ENCODE measurements at places on chromosomes 6 and 20. TPM values are rescaled to one million over a fixed set of nuclear protein-coding genes. Genes with fewer than 3 reads are reported as not detected.

PIGT gene
- 41.4 TPM for total RNA-seq

DNA sequence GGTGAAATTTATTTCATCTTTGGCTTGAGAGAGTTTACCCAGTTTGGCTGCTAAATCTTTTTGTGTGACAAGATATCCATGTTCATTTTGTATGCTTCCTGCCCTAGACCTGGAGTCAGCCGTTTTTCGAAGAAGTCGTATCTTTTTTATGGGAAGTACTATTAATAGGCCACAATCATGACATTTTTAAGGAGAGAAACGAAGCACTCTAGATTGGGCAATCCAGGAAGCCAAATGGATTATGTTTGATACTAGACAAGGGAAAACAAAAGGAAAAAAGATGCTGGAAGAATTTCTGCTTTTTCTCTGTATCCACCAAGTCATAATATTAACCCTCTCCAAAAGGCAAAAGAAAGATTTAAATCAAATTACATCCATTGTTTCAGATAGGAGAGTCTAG lies 214.6 kb downstream of the HDGFL1 start:
- no peaks in the 10 kb centered on the region for H3K27me3 ChIP-seq
- H3K4me1 ChIP-seq, result no peaks in the 10 kb centered on the region
- no peak for DNase-seq
- H3K4me3 ChIP-seq, result no peak overlapping the region

DNA sequence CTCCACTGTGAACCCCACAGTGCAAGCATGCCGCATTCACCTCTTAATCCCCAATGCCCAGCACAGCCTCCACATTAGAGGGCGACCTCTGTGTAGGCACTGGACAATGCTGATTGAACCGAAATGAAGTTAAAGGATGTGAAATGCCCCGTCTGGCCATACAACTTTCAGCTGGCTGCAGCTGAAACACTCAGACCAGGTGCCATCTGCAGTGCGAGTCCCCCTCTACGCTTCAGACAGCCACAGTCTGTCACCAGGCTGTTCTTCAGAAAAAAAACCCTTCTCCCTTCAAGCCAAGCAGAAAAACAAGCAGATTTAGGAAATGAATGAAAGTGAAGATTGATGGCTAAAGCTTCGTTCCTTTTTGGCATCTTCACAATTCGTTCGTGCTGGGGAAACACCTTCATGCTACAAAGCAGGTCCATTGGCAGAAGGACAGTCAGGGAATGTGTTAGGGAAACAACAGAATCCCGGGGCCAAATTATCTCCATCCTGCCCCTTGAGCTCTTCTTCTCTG lies 44.7 kb downstream of the TNFAIP3 start:
- no peak overlapping the region for H3K4me3 ChIP-seq
- no peaks in the 10 kb centered on the region for H3K4me1 ChIP-seq
- H3K27me3 ChIP-seq, result no peaks in the 10 kb centered on the region
- no peak overlapping the region for H3K27ac ChIP-seq

ESR1 gene
- 0.28 TPM for total RNA-seq

SLC35F1 gene
- total RNA-seq, result 0.25 TPM

TNNC2 gene
- not detected for total RNA-seq

DNA sequence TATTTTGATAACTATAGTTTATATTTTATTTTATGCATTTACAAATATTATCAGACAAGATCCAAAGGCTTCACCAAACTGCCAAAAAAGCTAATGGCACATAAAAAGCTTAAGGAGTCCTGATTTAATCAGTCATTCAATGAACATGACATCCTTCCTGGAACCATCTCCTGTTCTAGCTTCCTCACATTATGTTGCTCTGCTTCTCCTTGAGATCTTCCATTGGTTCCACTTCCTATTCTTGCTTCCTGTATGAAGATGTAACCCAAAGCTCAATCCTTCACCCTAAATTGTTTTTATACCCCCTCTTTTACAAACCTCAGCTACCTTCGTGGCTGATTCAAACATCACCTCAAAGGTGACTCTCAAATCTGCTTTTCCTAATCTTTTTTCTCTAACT lies 4.5 kb upstream of the BRD2 start:
- H3K27me3 ChIP-seq, result no peaks in the 10 kb centered on the region
- no peak for DNase-seq
- no peaks in the 10 kb centered on the region for H3K36me3 ChIP-seq
- no peak overlapping the region for H3K27ac ChIP-seq

GRCh38 chr20:61525781-61526431 lies 273.8 kb downstream of the CDH4 start:
- no peaks in the 10 kb centered on the region for H3K36me3 ChIP-seq
- H3K4me1 ChIP-seq, result no peaks in the 10 kb centered on the region
- H3K4me3 ChIP-seq, result no peak overlapping the region
- H3K27ac ChIP-seq, result no peak overlapping the region

GRCh38 chr20:50195524-50196120 lies 5.0 kb downstream of the CEBPB start:
- H3K4me3 ChIP-seq, result no peak overlapping the region
- H3K27me3 ChIP-seq, result no peaks in the 10 kb centered on the region
- H3K27ac ChIP-seq, result no peak overlapping the region
- no peaks in the 10 kb centered on the region for H3K4me1 ChIP-seq
- no peak for DNase-seq

LRP11 gene
- 22.2 TPM for total RNA-seq

- no peaks in the 10 kb centered on the region for H3K27me3 ChIP-seq
- H3K4me3 ChIP-seq, result no peak overlapping the region
- H3K36me3 ChIP-seq, result no peaks in the 10 kb centered on the region
These were observed 84.7 kb downstream of the HAO1 start for GRCh38 chr20:7855545-7855944.

THBS2 gene
- total RNA-seq, result 23.5 TPM

OR12D1 gene
- not detected for total RNA-seq

ANKRD66 gene
- not detected for total RNA-seq

- no peaks in the 10 kb centered on the region for H3K27me3 ChIP-seq
- DNase-seq, result no peak
- H3K27ac ChIP-seq, result no peak overlapping the region
- H3K36me3 ChIP-seq, result peaks cover 46% of the 10 kb centered on the region
- no peaks in the 10 kb centered on the region for H3K4me1 ChIP-seq
These were observed 97.5 kb downstream of the FAM120B start for GRCh38 chr6:170404036-170404435.

LY6G6C gene
- not detected for total RNA-seq

GRCh38 chr6:27901801-27902200 lies 10.4 kb downstream of the OR2B2 start:
- no peaks in the 10 kb centered on the region for H3K36me3 ChIP-seq
- no peak overlapping the region for H3K4me3 ChIP-seq
- no peaks in the 10 kb centered on the region for H3K27me3 ChIP-seq
- H3K27ac ChIP-seq, result no peak overlapping the region
- peaks cover 4% of the 10 kb centered on the region for H3K4me1 ChIP-seq
- no peak for DNase-seq

ARMC12 gene
- total RNA-seq, result 0.60 TPM

DNA sequence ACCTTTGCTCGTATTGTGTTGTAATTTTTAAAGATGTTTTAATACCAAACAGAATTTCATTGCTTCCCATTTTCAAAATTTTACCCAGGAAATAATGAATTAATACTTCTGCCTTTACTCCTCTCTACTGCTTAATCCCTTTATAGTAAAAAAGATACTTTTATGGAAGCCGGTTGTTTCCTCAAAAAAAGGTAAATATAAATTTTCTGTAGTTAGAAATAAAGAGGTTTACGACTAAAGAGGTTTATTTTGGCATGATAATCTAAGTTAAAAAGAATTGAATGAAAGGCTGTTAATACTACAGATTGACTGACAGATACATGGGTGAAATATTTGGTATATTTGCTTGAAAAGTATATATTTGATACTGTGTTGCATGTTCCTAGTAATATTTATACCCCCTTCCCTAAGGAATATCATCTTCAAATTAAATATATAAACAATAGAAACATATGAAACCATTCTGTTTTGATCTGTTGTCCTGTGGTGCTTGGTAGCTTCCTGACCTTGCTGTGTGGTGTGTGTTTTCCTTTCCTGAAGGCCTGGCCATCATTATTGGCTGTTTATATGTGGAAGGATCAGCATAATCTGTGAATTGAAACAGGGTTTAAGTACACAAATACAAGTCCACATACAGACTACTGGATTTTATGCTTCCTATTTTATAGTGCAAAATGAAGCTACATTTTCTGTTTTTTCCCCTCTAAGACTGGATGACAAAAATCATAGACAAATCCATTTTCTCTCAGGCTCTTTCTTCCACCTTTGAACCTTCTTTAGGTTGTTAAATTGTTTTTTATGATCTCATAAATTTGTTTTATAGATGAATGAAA lies 2.3 kb downstream of the LIN28B start:
- no peak for DNase-seq
- no peak overlapping the region for H3K4me3 ChIP-seq
- H3K4me1 ChIP-seq, result no peaks in the 10 kb centered on the region
- H3K27me3 ChIP-seq, result peaks cover 50% of the 10 kb centered on the region
- no peaks in the 10 kb centered on the region for H3K36me3 ChIP-seq
- H3K27ac ChIP-seq, result no peak overlapping the region

GRCh38 chr6:147434076-147434475 lies 74.4 kb upstream of the SAMD5 start:
- no peak for DNase-seq
- H3K4me3 ChIP-seq, result no peak overlapping the region
- no peaks in the 10 kb centered on the region for H3K27me3 ChIP-seq
- H3K36me3 ChIP-seq, result no peaks in the 10 kb centered on the region
- H3K27ac ChIP-seq, result no peak overlapping the region

RFX6 gene
- 4.1 TPM for total RNA-seq

DNA sequence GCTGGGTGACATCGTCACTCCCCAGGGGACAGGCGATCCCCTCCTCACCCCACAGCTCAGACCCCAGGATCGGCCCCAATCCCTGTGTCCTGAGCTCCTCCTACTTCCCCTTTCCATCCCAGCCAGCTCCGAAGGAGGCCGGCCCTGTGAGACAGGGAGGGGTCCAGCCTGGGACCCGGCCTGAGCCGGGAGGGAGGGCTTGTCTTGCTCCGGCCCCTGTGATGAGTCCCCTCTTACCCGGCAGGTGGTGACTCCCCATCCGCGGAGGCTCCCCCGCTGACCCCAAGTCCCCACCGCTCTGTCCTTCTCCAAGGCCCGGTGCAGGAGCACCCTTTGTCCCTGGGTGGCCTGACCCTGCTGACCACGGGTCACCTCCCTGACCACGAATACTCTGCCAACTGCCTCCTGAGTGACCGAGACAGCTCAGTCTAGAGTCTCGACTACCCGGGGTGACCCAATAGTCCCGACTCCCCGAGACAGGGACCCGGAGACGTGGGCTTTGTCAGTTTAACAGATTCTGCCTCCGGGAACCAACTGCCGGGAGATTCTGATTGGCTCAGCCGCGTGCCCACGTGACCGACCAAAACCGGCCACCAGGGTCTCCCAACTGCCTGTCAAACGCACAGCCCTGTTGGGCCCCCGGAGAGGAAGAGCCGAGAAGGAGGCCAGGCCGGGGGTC lies 187.4 kb upstream of the PROKR2 start:
- H3K36me3 ChIP-seq, result no peaks in the 10 kb centered on the region
- H3K27ac ChIP-seq, result no peak overlapping the region
- H3K4me1 ChIP-seq, result no peaks in the 10 kb centered on the region
- peak; percentile 78 for DNase-seq

CDH26 gene
- 0.49 TPM for total RNA-seq

- peaks cover 4% of the 10 kb centered on the region for H3K4me1 ChIP-seq
- no peak overlapping the region for H3K27ac ChIP-seq
- no peak for DNase-seq
These were observed 616 bp downstream of the BTN3A2 start for GRCh38 chr6:26365633-26365995.

- no peak for DNase-seq
- H3K36me3 ChIP-seq, result no peaks in the 10 kb centered on the region
- no peak overlapping the region for H3K4me3 ChIP-seq
- H3K27ac ChIP-seq, result no peak overlapping the region
These were observed 45.4 kb downstream of the CDH4 start for GRCh38 chr20:61297491-61297890.

- H3K27me3 ChIP-seq, result no peaks in the 10 kb centered on the region
- no peaks in the 10 kb centered on the region for H3K36me3 ChIP-seq
- no peaks in the 10 kb centered on the region for H3K4me1 ChIP-seq
- no peak overlapping the region for H3K27ac ChIP-seq
- no peak for DNase-seq
These were observed 49.6 kb upstream of the PDE7B start for GRCh38 chr6:135801755-135802465.

DNA sequence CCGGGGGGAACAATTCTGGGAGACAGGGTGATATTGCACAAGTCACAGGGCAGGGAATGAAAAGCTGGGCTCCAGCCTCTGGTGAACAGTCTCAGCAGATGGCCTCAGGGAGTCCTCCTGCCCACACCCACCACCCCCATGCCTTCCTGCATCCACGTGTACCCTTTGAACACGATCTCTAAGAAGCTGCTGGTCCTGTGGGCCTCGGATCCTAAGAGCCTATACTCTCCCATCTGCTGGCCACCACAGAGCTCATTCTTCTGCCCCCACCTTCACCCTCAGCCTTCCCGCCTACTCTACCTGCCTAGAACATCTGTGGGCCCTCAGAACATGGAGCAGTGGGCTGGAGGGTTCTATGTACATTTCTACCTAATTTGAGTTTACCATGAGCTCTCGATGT lies 60.3 kb downstream of the TRERF1 start:
- no peak overlapping the region for H3K4me3 ChIP-seq
- H3K4me1 ChIP-seq, result no peaks in the 10 kb centered on the region
- no peaks in the 10 kb centered on the region for H3K36me3 ChIP-seq

DNA sequence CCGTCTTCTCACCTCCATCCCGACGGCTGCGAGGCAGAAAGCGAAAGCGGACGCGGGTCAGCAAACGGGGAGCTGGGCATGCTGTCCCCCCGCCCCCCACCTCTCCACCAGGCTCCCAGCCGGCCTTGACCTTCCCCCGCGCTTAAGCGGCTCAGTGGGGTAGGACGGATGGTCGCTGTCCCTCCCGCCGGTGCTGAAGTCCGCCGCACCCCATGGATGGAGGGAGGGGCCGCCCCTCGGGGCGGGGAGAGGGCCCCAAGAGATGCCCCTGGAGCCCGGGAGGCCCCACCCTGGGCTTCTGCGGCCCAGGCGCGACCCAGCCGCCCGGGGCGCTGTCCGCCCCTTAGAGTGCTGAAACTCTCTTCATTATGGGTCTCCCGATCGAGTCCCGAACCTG lies at the start of gene KCNB1:
Gene KCNB1 (minus strand): TSS at position 48 of the 397 bp plus-strand sequence. CDS start 188 bp downstream, outside the sequence.
- H3K27ac ChIP-seq, result no peak within 1 kb of the TSS
- no peaks in the 10 kb centered on the region for H3K4me1 ChIP-seq
- no peaks in the 10 kb centered on the region for H3K27me3 ChIP-seq
- no peak within 1 kb of the TSS for H3K4me3 ChIP-seq

TMC2 gene
- 0.17 TPM for total RNA-seq

GRCh38 chr20:60581606-60582115 lies 623.4 kb downstream of the CDH26 start:
- H3K27ac ChIP-seq, result no peak overlapping the region
- H3K4me3 ChIP-seq, result no peak overlapping the region
- no peaks in the 10 kb centered on the region for H3K4me1 ChIP-seq
- H3K27me3 ChIP-seq, result no peaks in the 10 kb centered on the region
- no peaks in the 10 kb centered on the region for H3K36me3 ChIP-seq
- no peak for DNase-seq

MAS1 gene
- not detected for total RNA-seq

- no peaks in the 10 kb centered on the region for H3K36me3 ChIP-seq
- no peaks in the 10 kb centered on the region for H3K4me1 ChIP-seq
- no peaks in the 10 kb centered on the region for H3K27me3 ChIP-seq
- H3K4me3 ChIP-seq, result no peak overlapping the region
- no peak for DNase-seq
- no peak overlapping the region for H3K27ac ChIP-seq
These were observed 71.4 kb downstream of the CEP57L1 start for GRCh38 chr6:109166673-109167072.
